ENCODE measurements at places on chromosomes 12 and 14.

DNA sequence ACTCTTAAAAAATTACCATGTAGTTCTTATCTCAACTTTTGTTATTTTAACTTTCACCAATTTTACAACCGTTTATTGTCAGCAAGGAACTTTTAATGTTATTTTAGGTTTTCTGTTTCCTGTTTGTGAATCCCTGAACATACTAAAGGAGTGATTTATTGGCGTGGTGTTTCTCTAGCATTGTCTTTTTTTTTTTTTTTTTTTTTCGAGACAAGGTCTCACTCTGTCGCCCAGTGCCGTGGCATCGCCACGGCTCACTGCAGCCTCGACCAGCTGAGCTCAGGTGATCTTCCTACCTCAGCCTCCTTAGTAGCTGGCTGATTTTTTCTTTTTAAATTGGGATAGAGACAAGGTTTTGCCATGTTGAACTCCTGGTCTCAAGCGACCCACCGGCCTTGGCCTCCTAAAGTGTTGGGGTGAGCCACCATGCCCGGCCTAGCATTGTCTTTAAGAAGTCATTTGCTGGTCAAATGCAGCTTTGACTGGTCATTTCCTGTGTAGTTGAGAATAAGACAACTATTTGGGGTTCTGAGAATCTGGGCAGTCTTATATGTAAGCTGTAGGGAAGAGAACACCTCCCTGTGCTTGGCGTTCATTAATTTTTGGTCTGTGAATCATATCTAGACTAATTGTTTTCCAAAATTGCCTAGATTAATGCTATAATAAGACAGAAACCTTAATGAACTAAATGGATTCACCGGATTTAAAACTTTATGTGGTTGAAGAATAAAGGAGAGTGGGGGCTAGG lies 2.1 kb downstream of the WASHC4 start:
- DNase-seq, result no peak

- DNase-seq, result no peak
These were observed 177.6 kb downstream of the RIMBP2 start for GRCh38 chr12:130538343-130539095.

DNA sequence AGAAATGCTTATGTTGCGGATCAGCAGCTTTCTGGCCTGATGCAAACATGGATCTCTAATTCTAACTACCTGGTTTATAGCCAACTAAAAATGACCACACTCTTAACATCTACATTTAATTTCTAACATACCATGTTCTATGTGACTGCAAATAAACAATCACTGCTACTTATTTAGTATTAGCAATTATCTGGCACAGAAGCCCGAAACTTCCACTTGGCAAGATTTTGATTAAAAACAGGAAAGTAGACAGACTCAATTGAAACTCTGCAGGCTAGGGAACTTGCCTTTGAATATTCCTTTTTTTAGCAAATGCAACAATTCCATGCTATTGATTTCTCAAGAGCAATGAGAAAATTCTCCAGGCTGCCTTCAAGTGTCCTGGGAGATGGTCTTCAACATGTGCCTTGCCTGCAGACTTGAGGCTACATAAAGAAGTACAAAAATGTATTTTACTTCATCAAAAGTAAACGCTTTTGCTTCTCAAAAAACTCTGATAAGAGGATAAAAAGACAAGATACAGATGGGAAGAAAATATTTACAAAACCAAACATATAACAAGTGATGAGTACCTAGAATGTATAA lies 9.1 kb upstream of the TMCC3 start:
- no peak for DNase-seq

DNA sequence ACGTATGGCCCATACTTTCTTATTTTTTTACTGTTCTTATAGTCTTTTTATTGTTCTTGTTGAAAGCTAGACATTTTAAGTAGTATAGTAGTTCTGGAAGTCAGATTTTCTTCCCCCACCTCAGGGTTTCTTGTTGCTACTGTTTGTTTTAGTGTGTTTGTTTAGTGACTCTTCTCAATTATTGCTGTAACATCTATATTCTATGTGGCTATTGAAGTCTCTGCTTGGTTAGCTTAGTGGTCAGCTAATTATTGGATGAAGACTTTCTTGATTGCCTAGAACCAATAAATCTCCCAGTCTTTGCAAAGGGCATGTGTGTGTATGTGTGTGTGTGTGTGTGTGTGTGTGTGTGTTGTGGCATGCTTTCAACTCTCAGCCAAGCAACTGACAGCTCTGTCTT lies 34.3 kb upstream of the UNC79 start:
- no peak for DNase-seq

DNA sequence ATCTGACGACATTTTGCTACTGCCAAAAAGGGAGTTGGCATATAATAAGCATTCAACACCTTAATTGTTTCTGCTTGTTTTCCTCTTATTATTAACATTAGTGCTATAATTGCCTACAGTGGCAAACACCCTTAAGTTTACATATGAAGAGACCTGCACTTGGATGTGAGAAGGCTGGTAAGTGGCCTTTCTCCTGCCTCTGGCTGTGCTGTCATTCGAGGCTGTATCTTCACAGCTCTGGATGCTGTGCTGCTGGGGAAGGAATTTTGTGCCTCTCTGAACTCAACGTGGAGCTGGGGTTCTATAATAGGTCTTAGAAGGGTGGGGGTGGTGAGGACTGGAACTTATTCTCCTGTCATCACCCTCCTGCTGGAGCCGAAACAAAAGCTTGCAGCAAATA lies 385.9 kb downstream of the EMP1 start:
- DNase-seq, result no peak

DNA sequence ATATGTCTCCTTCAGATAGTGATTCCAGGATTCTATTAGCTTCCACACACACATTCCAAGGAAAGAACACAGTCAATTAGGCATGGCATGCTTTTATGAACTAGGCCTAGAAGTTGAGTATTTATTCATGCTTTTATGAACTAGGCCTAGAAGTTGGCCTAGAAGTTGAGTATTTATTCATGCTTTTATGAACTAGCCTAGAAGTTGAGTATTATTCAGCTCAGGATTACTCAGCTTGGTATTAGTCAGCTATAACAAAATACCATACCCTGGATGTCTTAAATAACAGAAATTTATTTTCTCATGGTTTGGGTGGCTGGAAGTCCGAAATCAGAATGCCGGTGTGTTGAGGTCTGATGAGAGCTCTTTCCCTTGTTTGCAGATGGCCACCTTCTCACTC lies 442.7 kb upstream of the FLRT2 start:
- DNase-seq, result no peak

GRCh38 chr12:114580306-114580705 lies 103.7 kb downstream of the TBX3 start:
- no peak for DNase-seq

DNA sequence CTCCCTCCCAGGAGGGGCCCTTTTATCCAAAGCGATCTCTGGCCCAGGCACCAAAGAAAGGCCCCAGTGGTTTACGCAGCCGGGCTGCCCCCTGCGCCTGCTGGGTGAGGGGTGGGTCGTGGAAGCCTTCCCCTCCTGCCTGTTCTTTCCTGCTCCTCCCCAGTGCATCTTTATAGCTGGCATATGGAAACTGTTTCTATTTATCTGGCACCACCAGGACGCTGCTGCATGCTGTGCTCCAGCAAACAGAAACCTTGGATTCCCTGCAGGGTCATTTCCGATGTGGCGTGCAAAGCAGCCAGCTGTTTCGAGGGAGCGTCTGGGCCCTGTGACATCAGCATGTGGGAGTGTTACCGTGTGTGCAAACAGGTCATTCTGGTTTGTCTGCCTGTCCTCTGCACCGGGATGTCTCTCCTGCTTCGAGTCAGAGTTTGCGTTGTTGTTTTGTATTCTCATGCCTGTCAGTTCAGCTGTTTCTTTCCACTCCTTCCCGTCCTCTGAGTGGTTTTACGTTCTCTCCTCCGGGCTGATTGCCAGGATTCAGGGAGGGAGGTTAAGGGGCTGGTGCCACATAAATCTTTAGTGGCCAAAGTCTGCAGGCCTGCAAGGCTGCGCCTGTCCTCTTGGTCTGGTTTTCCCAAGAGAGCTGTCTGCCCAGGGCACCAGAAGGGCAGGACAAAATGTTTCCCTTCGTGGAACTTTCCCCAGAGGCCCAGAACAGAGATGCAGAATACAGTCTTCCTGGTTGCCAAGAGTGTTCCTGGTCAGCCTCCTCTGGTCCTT lies 24.6 kb downstream of the TPCN1 start:
- no peak for DNase-seq

GRCh38 chr12:92332552-92332951 lies 186.9 kb upstream of the BTG1 start:
- DNase-seq, result no peak

- DNase-seq, result no peak
These were observed 1109.2 kb downstream of the FLRT2 start for GRCh38 chr14:86639146-86639545.

DNA sequence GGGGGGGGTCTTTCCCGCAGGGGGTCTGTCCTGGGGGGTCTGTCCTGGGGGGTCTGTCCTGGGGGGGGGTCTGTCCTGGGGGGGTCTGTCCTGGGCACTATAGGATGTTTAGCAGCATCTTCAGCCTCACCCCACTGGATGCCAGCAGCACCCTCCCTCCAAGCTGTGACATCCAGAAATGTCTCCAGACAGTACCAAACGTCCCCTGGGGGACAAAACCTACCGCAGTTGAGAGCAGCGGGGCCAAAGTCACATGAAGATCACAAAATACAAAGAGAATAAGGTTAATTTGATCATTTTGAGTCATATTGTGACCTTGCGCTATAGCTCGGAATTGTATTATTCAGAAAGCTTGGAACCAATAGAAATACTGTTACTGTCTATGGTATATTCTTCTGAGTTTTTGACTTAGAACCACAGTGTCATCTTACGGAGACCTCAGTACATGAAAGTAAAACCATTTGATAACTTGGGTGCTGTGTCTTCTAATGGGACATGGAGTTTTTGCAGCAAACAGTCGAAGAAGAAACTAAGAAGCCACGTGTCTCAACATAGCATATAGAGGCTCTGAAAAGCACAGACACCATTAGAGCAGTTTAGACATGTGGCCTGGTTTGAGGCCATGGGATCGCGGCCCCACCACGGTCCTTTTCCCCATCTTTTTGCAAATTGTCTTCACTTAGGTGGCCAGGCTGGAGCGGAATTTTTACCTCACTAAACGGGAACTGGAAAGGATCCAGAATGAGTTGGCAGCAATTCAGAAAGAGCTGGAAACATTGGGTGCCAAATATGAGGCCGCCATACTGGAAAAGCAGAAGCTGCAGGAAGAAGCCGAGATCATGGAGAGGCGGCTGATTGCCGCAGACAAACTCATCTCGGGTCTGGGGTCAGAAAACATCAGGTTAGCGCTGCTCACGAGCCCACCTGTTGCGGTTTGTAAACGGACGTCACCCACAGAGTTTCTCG lies 59.9 kb downstream of the CCDC92 start:
- DNase-seq, result no peak
